Ecto neural progenitor cell (in vitro differentiated cells): ENCODE measurements at places on chromosomes 2 and 18.

DNA sequence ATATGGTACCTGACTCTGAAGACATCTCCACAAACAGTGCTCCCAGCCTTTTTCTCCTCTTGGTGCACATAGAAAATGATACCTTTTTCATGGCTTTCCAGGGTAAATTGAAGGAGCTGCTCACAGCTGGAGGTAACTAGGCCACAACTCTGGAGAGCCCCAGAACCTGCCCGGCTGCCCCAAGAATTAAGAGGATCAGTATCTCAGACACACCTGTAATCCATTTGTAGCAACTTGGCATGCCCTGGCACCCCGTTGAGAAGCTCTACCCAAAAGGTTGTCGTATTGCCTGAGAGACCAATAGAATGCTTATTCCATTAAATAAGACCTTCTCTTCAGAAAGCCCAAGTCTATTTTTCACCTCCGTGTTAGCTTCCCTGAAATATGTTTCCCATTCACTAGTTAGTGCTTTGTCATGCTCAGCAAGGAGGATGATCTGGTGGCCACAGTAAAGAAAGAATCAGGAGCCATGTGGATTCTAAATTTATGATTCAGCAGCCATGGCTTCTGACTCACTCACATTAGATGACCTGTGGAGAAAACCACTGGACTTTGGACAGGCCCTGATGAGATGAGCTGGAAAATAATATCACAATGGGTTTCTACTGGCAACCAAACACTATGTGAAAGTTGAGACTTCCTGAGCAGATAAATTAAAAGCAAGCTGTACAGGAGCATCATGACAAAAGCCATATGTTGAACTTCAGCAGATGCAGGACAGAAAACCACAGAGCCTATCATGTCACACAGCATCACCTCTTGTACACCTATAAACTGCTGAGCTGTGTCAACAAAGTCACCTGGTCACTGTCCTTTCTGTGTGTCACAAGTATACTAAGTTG, 253.3 kb upstream of the OSR1 start:
- DNase-seq, result no peak

DNA sequence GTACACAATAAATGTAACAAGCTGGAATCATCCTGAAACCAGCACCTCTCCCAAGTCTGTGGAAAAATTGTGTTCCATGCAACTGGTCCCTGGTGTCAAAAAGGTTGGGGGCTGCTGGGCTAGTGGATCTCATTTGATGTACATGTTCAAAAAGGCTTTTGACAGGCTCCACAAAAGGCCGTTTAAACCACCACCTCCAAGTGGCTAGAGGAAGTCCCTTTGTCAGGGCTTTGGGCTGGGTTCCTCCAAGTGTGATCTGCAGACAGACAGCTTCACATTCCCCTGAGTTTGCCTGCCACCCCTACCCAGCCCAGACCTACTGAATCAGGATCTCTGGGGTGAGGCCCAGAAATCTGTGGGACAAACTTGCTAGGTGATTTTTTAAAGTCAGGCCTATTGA, 84.7 kb downstream of the TGFA start:
- no peak for DNase-seq

GRCh38 chr2:20429528-20429927, 17.3 kb upstream of the RHOB start:
- DNase-seq, result no peak

- no peak for DNase-seq
These were observed 259.7 kb downstream of the LPIN1 start for GRCh38 chr2:12005886-12006681.

GRCh38 chr2:47069628-47070154, 85.4 kb downstream of the STPG4 start:
- DNase-seq, result peak; percentile 70

- no peak for DNase-seq
These were observed 143.4 kb downstream of the ADCYAP1 start for GRCh38 chr18:1048032-1048431.

DNA sequence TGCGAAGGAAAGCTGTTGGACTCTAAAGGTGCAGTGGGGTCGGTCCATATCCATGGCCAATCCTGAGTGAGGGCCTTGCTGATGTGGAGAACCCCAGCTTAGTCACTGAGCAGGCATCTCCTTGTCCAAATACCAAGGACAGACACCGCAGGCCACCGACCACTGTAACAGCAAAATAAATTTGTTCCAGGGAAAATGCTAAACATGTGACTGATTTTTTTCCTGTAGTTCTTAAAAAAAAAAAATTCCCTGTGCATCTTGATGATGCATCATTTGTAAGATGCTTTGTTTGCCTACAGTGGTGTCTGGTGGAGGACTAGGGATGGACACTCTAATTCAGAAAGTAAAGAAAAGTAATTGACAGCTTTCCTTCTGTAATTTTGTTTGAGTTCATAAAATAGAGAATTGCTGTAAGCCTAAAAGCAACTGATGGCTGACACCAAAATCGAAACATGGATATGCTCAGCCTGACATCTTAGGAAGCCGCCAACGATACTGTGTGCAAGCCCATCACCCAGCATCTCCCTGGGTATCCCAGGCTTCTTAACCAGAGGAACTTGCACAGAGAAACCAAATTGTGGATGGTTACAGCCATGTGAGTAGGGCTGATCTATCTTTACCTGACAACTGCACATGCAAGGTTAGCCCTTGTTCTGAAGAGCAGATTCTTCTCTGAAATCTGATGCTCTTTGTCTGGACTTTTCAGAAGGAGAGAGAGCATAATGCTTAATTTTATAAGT, 188.6 kb downstream of the ARL4C start:
- DNase-seq, result no peak

GRCh38 chr18:48842259-48843061, 108.3 kb downstream of the SMAD7 start:
- DNase-seq, result no peak

- peak; percentile 6 for DNase-seq
These were observed 106.2 kb downstream of the KCTD1 start for GRCh38 chr18:26442126-26442525.

GRCh38 chr2:72395096-72395495, 247.4 kb upstream of the CYP26B1 start:
- no peak for DNase-seq

DNA sequence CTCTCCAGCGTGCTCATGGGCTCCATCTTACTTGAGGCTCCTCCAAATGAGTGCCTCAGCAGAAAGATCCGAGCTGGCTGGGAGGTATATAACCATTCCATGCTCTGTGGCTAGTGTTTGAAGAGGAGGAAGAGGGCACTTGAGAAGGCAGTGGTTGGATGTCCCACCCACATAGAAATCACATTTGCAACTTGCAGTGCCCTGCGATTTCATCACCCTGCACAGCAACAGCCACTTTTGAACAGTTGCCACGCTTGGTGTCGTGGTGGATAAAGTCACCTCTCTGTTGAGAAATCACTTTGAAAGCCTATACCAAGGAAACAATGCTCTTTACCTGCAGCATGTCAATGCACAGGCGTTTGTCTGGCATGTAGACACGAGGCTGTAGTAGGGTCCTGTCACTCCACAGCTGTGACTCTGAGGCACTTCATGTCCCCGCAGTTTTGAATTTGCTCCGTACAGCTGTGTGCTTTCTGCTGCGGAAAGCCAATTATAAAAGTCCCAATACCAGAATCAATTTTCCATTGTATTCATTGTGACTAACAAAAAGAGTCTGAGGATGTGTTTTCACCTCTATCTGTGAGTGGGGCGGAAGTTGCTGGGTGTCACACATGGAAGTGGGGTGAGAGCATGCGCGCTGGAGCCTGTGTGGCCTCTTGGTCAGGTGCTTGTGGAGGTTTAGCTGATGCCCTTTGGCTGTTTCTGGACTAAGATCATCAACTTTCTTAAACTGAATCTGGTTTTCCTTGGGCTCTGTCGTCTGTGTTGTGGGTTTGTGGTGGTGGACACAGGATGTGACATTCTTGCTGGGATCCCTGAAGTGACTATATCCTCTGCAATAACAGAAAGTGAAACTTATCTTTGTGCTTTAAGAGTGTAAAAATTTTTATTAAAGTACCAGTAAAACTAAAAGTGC, 2.8 kb downstream of the CNDP2 start:
- no peak for DNase-seq

DNA sequence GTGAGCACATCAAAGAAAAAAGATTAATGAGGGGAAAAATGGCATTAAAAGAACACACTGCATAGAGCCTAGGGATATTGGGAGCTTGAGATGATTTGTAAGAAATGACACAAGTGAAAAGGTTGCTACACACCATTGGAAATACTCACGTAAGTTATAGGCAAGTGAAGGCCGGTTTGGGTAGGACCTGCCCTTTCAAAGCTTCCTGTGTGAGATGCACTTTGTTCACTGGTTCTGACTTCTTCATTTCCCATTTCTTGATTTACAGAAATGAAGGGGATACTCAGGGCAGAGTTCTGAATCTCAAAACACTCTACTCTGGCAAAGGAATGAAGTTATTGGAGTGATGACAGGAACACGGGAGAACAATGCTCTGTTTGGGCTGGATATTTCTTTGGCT, at the start of gene IL18RAP:
Gene IL18RAP, plus strand, starts transcription at position 251 of the 400 bp plus-strand sequence. Its CDS starts 118 bp downstream, at position 369.
- DNase-seq, result no peak

- DNase-seq, result no peak
These were observed 272.4 kb upstream of the THSD7B start for GRCh38 chr2:136492901-136493300.
